ENCODE measurements at places on chromosomes 7 and 10.

- DNase-seq, result no peak
These were observed 3.4 kb upstream of the CTBP2 start for GRCh38 chr10:125163803-125164202.

DNA sequence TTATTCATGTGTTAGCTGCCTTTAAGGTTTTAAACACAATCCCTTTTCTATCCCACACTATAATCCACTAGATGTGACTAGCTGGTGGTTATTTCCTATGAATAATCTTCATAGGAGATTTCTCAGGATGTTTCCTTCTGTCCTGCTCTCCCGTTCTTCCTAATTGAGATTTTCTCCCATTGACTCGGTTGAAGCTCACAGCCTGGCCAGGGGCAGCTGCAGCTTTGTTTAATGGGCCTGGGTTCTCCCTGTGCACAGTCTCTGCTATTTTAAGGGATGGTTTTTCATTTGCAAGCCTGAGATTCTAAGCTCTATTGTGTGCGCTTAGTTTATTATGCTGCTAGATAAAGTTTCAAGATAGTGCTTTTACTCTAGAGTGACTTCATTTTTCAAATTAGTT lies 283.4 kb upstream of the AOAH start:
- no peak for DNase-seq

DNA sequence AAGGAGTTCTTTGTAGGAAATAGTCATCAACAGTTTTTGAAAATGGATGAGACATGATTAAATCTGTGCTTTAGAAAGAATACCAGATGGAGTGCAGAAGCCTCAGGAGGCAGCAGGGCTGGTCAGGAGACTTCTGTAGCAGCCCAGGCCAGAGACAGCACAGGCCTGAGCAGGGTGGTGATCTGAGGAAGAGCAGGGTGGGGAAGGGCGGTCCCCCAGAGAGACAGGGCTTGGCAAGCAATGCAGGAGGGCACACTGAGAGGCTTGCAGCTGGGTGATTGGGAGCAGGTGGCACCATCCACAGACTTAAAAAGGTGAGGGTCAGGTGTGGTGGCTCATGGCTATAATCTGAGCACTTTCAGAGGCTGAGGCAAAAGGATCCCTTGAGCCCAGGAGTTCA lies 4.3 kb upstream of the SMKR1 start:
- DNase-seq, result no peak

DNA sequence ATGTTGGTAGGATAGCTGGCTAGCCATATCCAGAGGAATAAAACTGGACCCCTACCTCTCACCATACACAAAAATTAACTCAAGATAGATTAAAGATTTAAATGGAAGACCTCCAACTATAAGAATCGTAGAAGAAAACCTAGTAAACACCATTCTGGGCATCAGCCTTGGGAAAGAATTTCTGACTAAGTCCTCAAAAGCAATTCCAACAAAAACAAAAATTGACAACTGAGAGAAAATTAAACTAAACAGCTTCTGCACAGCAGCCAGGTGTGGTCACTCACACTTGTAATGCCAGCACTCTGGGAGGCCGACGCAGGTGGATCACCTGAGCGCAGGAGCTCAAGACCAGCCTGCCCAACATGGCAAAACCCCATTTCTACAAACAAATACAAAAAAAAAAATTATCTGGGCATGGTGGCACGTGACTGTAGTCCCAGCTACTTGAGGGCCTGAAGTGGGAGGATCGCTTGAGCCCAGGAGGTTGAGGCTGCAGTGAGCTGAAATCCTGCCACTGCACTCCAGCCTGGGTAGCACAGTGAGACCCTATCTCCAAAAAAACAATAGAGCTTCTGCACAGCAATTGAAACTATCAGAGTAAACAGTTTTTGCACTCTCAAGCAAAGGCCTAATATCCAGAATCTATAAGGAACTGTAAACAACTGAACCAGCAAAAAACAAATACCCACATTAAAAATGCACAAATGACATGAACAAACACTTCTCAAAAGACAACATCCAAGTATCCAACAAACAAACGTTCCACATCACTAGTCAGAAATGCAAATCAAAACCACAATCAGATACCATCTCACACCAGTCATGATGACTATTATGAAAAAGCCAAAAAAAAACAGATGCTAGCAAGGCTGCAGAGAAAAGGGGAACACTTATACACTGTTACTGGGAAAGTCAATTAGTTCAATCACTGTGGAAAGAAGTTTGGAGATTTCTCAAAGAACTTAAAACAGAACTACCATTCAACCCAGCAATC lies 4.8 kb downstream of the CRPPA start:
- DNase-seq, result no peak

DNA sequence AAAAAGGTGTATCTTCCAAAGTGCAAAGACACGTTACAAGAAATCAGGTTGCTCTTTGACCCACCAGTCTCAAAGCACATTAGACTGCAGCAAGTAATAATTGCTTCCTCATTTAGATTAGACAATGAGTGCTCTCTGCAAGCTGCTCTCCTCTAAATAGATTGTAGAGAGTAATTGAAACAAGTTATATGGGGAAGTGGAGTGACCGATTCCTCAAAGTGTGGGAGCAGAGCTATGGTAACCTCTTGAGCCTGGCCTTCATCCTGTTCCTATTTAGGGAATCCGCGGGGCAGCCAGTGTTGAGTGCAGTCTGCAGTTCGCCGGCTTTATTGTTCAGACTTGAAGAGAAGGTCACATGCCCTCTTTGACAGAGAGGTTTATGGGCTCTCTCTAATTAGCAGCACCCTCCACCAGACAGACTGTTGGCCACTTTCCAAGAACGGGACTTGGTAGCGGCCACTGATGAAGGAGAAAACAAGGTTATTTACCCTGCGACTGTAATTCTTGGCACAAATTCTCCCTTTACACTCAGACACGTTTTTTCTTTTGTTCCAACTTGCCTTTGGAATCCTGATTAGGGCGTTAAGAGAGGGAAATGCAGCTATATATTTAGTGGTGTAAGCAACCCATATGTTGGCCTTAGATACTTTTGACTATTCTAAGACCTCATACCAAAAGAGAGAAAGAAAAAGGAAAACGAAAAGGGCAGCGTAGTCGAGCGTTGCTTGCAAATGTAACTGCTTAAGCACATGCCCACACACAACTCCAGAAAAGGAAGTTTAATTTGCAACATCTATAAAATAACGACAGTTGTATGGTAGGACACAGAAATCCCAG lies 107.5 kb downstream of the REEP3 start:
- DNase-seq, result peak; percentile 25

- no peak for DNase-seq
These were observed 3.2 kb upstream of the PAX2 start for GRCh38 chr10:100742076-100742771.

- peak; percentile 50 for DNase-seq
These were observed 212.8 kb downstream of the MAD1L1 start for GRCh38 chr7:2019711-2020511.

GRCh38 chr7:3922175-3922635 lies 621.2 kb downstream of the SDK1 start:
- DNase-seq, result no peak

DNA sequence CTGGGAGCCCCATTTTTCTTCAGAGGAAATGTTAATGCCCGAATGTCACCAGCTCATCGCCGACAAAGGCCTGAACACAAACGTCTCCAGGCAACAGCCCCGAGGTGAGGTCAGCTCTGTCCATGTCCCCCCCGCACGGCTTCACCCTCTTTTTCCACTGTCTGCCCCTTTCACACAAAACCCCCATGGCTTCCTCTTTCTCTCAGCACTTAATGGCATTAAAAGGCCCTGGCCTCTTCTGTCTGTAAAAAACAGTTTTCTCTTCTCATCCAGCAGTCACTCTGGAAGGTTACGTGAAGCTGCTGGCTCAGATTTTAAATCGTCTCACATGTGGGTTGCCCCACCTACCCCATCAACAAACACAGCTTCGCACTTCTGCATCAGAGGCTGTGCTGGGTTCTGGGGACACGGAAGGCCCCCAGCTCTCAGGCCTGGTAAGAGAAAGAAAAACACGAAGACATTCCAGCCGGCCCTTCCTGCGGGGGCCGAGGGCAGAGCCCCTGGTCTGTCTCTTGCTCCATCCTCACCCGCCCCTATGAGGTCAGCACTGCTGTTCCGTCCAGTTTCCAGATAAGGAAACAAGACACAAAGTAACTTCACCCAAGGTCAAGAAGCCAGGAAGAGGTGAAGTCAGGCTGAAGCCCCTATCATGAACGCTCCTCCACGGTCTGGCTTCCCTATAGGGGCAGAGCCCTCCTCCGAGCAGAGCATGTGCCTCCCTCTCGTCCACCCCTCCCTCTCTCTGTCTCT lies 91.1 kb upstream of the PDGFA start:
- DNase-seq, result no peak

DNA sequence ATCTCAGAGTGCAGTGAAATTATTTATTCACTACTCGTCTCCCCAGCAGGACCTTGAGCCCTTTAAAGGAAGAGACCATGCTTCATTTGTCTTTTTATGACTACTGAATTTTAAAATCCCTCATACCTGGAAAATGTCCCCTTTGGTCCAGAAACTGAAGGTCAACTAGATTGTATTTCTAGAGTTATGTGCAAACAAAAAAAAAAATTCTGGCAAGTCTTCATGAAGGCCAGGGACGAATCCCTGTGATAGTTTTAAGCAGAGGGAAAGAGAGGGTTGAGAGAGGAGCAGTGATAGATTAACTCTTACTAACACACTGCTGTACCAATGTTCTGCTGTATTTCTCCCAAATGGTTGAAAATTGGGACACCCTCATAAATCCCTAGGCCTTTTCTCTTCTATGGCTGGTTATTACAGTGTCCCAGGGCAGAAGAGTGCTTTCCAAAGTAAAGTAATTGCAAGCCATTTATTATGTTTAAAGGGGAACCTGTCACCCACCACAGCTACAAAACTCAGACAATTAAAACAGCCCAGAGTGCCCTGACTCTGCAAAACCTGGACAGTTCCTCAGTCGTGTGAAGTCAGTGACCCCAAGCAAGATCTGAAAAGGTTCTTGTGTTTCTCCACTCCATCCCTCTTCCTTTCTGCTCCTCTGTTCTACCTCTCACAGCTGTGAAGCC lies 182.8 kb upstream of the AOAH start:
- no peak for DNase-seq

GRCh38 chr7:139777133-139777891 lies 486 bp downstream of the HIPK2 start:
- peak; percentile 63 for DNase-seq

- DNase-seq, result no peak
These were observed 13.7 kb downstream of the ADAP1 start for GRCh38 chr7:940599-941408.

- DNase-seq, result no peak
These were observed 104.0 kb downstream of the PLXDC2 start for GRCh38 chr10:19920075-19920726.

- no peak for DNase-seq
These were observed 70.0 kb upstream of the HGF start for GRCh38 chr7:81839708-81840369.

- no peak for DNase-seq
These were observed 25.5 kb downstream of the C10orf105 start for GRCh38 chr10:71694039-71694501.

GRCh38 chr7:109476409-109476808 lies 906.7 kb downstream of the DNAJB9 start:
- no peak for DNase-seq

- no peak for DNase-seq
These were observed 3.6 kb upstream of the SEMA3C start for GRCh38 chr7:80922253-80923049.

DNA sequence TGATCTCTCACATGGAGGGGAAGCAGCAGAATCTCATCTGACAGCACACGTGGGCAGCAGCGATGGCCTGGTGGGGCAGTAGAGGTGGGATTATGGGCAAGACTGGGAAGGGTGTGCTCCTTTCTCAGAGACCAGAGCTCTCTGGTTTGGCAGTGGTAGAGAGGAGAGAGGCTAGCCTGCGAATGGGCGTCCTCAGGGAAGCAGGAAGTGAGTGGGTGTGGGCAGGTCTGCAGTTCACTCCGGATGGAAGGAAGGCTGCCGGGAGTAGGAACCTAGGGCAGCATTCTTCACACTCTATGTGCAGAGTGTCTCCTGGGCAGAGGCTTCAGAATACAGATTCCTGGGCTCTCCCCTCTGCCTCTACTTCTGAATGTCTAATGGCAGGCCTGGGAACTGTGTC lies 162.8 kb upstream of the BMPER start:
- no peak for DNase-seq

- DNase-seq, result no peak
These were observed 338.3 kb downstream of the CXCL12 start for GRCh38 chr10:44046605-44047004.

- no peak for DNase-seq
These were observed 181.0 kb upstream of the RHOBTB1 start for GRCh38 chr10:61124756-61125530.

GRCh38 chr10:119360181-119360921 lies 153.0 kb downstream of the GRK5 start:
- DNase-seq, result no peak

- DNase-seq, result peak; percentile 37
These were observed 66.2 kb downstream of the FAM53B start for GRCh38 chr10:124677749-124678556.

GRCh38 chr7:150610233-150610632 lies 22.0 kb downstream of the GIMAP6 start:
- DNase-seq, result no peak

GRCh38 chr7:40310258-40310657 lies 175.5 kb downstream of the SUGCT start:
- no peak for DNase-seq

DNA sequence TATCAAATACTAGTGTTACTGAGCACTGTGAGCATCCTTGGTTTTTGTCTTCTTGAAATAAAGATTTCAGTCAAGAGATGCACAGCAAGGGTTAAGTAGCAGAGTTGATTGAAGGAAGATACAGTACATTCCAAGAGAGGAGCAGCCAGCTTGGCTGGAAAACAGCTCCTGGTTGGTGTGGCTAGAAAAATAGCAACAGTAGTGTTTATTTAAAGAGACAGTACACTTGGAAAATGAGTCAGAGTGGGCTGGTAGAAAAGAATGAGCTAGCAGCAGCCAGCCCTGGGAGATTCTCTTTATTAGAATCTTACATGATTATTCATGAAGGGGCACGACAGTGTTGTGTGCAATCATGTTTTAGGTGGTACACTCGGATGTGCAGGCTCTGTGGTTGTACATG lies 1016.4 kb upstream of the SORCS1 start:
- DNase-seq, result no peak

- peak; percentile 28 for DNase-seq
These were observed 39.1 kb upstream of the RAB18 start for GRCh38 chr10:27464993-27465392.

DNA sequence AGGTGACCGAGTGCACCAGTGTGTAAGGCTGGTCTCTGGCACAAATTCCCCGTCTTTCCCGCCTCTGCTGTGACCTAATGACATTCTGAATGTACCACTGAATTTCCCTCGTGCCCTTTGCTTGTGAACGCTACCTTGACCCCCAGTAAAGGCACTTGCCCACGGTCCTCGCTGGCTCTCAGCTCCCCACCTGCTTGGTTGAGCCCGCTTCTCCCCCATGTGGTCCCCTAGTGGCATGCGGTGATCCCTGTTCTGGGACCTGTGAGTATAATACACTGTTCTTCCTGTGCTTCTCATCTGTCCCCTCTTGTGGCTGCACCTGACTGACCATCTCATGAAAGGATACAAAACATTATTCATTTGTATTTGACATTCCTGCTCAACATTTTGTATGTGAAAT lies 495.7 kb downstream of the INHBA start:
- no peak for DNase-seq
